ENCODE measurements at places on chromosomes 6 and 20.

GRCh38 chr6:18349386-18349785 is 37.8 kb upstream of the RNF144B start:
- DNase-seq, result no peak

GRCh38 chr6:136158387-136158821 is 91.7 kb downstream of the MTFR2 start:
- no peak for DNase-seq

DNA sequence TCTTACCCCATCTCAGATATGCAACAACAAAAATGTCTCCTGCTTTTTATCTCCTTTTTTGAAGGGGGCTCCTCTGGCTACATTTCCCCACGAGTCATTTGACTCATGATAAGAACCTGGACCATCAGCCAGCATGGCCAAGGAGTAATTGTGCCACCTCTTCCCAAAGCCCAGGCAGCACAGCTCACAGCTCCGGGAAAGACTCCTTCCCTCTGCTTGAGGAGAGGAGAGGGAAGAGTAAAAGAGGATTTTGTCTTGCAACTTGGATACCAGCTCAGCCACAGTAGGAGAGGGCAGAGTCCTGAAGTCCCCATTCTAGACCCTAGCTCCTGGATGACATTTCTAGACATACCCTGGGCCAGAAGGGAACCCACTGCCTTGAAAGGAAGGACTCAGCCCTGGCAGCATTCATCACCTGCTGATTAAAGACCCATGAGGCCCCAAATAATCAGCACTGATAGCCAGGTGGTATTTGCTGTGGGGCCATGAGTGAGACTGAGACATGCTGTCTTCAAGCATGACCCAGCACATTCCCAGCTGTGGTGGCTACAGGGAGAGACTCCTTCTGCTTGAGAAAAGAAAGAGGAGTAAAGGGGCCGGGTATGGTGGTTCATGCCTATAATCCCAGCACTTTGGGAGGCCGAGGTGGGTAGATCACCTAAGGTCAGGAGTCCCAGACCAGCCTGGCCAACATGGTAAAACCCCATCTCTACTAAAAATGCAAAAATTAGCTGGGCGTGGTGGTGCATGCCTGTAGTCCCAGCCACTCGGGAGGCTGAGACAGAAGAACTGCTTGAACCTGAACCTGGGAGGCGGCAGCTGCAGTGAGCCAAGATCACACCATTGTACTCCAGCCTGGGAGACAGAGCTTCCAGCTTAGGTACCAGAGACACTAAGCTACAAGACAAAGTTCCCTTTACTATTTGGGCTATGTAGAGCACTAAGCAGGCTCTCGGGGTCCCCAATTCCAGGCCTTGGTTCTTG is 28.1 kb downstream of the NCOA6 start:
- no peak for DNase-seq

DNA sequence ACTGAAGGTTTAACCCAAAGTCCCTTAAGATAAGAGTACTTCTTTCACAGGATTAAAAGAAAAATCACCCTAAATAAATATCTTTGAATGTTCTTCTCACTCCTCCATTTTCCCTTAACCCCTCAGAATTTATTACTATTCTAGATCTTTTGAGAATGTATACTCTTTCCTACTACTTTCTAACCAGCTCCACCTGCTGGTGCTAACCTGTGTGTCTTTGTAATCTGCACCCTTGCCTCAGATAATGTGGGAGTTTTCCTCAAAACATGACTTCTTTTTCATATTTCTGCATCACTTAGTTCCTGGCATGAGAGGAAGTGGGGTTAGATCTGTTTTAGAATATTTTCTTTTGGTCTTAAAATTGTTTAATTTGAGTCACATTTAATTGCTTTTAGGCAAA is 394.2 kb downstream of the BMP2 start:
- DNase-seq, result no peak
